Urinary bladder (tissue), 4 donors: ENCODE measurements at places on chromosomes 3 and 15.

DNA sequence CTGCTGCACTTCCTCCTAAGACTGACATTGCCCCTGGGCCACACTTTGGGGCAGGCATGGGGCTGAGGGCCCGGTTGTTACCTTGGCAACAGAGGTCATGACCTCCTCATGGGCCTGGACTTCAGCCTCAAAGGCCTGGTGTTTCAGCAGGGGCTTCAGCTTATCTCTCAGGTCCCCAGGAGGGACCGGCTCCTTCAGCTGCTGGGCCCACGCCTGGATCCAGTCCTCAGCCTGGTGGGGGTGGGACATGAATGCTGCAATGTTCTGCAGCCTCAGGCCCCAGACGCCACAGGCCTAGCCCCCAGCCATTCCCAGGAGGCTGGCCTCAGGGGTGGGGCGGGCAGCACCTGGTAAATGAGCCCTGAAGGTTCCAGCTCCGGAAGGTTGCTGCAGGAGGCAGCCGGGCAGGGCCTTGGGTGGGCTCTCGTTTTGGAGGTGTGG, 27.6 kb downstream of the SPTBN5 start:
- DNase-seq: no peak

DNA sequence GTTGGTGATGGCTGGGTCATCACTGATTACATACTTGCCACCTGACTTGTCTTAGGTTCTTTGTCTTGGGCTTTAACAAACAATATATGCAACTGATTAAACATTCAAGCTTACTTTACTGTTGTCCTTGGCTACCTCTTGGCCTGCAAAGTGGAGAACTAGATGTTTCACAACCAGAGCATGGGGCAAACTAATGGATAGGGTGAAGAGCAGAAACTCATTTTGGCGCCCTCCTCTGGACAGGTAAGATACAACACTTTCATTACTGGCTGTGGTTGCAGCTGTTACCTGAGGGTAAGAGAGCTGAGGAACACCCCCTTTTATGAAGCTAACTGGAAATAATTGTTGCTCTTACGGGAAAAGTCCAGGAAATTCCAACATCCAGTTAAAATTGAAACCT, 262.1 kb downstream of the NAALADL2 start:
- DNase-seq: no peak

GRCh38 chr3:43255662-43256061, 30.7 kb upstream of the SNRK start:
- DNase-seq: no peak

GRCh38 chr15:74549816-74550215, 8.8 kb downstream of the ARID3B start:
- DNase-seq: no peak

GRCh38 chr3:39727415-39727814, 82.0 kb upstream of the MYRIP start:
- DNase-seq: no peak
